ENCODE measurements at places on chromosomes 1 and 21.

GRCh38 chr1:110249256-110249655 lies 39.1 kb downstream of the KCNC4 start:
- no peak for DNase-seq

- DNase-seq: no peak
Observed at GRCh38 chr1:31243501-31244286, 4.0 kb upstream of the NKAIN1 start.

- DNase-seq: no peak
Observed at GRCh38 chr1:14630986-14631385, 32.5 kb downstream of the KAZN start.

GRCh38 chr1:91707890-91708218 lies 178.1 kb downstream of the TGFBR3 start:
- no peak for DNase-seq

DNA sequence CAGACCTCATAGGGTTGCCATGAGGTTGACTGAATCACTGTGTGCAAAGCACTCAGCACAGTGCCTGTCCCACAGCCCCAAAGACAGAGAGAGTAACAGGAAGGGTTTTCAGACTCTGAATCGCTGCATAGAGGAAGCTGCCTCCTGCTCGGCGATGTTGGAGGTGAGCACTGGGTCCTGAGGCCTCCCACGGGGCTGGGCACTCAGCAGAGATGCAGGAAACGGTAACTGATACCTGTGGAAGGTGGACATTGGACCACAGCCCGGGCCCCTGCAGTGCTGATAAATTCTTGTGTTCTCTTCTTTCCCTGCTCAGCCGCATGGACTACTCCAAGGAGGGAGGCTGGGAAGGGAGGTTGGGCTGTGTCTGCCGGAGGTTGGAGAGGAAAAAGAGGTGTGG lies 389.7 kb downstream of the PTPRU start:
- DNase-seq: no peak

- DNase-seq: no peak
Observed at GRCh38 chr1:22652881-22653316, at the start of gene C1QB. TSS of gene C1QB (plus strand) at chr1:22653236. CDS start at chr1:22659463, 6,227 bp downstream.

GRCh38 chr1:226569879-226570547 lies 21.4 kb downstream of the STUM start:
- no peak for DNase-seq

- DNase-seq: no peak
Observed at GRCh38 chr1:101004061-101004460, 21.5 kb downstream of the DPH5 start.

DNA sequence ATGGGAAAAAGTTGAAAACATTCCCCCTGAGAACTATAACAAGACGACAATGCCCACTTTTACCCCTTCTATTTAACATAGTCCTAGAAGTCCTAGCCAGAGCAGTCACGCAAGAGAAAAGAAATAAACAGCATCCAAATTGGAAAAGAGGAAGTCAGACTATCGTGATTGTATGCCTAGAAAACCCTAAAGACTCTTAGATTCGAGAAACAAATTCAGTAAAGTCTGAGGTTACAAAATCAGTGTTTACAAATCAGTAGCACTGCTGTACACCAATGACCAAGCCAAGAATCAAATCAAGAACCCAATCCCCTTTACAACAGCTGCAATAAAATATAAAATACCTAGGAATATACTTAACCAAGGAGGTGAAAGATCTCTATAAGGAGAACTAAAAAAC lies 72.4 kb downstream of the POU2F1 start:
- DNase-seq: no peak

DNA sequence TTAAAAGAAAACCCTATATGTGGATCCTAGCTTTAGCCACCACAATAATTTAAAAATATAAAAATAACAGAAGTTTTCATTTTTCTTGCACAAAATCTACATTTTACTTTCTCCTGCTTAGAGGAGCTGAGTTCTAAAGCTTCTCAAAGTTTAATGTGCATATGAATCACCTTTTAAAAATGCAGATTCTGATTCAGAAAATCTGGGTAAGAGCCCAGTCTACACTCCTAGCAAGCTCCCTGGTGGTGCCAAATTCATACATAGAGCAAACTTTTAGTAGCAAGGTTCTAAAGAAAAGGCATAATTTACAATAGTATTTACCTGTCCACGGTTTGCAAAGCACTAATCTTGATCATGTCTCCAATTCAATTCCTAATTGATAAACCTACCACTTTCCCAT lies 19.3 kb downstream of the RSBN1 start:
- DNase-seq: no peak

- DNase-seq: no peak
Observed at GRCh38 chr1:109595531-109595930, 23.9 kb downstream of the GNAT2 start.

- DNase-seq: no peak
Observed at GRCh38 chr1:60054374-60054773, 19.2 kb downstream of the C1orf87 start.

DNA sequence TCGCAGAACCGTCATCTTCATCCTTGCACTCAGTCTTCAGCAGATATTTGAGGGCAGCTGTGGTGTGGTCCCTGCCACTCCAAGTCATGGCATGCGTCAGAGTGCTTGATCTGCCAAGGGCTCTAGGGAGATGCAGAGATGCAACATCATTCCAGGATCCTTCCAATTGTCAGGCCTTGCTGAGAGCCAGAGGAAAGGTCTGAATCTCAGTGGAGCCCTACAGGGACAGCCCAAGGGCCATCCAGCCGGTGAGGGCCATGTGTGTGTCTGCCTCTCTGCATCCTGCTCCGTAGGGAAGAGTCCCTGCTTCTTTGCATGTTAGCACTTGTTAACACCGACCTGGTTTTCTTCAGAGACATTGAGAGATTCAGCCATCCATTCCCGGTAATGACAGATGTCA lies 17.6 kb downstream of the MAPKAPK2 start:
- no peak for DNase-seq

- DNase-seq: no peak
Observed at GRCh38 chr21:15247613-15248012, 182.8 kb upstream of the NRIP1 start.

GRCh38 chr1:221078260-221078965 lies 199.2 kb downstream of the HLX start:
- no peak for DNase-seq

DNA sequence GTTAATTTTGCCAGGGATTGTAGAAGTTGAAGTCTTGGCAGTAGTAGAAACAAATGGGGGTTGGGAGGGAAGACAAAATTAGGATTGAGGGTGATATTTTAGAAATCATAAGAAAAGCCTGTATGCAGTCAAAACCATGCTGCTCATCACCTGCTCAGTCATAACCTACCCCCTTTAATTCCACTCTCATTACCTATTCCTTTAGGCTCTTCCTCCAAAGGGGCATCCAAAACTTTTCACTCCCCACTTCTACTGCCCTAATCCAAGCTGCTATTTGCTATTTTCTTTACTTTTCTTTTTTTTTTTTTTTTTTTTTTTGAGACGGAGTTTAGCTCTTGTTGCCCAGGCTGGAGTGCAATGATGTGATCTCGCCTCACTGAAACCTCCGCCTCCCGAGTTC lies 11.5 kb downstream of the H3-3A start:
- DNase-seq: no peak

GRCh38 chr1:186618401-186619170 lies 61.6 kb downstream of the PTGS2 start:
- peak; percentile 98 for DNase-seq

GRCh38 chr21:35509001-35509704 lies 460.1 kb upstream of the RUNX1 start:
- no peak for DNase-seq

- no peak for DNase-seq
Observed at GRCh38 chr1:95207223-95207935, 26.6 kb upstream of the RWDD3 start.

GRCh38 chr1:207861442-207862177 lies 49.3 kb downstream of the CD34 start:
- DNase-seq: no peak

DNA sequence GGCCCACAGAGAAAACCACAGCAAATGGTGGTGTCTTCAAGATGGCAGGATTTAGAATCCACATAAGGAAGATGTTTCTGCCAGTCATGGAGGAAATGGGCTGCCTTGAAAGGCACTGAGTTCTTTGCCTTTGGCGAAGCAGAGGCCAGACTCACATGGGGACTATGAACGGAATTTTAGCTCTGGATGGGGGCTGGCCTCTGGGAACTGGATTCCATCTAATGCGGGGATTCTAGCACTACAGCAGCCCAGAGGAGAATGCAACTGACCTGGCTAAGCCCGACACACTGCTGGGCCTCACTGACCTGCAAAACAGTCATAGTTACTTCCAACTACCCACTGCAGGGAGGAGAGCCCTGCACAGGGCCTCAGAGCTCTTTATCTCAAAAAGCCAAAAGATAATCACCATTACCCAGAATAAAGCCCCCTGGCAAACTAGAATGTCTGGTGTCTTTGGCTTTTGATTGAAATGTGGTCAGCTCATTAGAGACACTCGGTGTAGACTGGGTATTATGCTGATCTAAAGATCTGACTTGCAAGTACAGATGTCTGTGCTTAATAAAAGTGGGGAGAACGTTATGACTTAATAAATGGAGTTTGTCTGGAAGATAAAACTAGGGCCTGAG lies 11.6 kb downstream of the HCRTR1 start:
- DNase-seq: no peak

GRCh38 chr1:3687504-3687903 lies 35.2 kb downstream of the TP73 start:
- no peak for DNase-seq

GRCh38 chr1:21069549-21069948 lies 107.1 kb downstream of the EIF4G3 start:
- no peak for DNase-seq

DNA sequence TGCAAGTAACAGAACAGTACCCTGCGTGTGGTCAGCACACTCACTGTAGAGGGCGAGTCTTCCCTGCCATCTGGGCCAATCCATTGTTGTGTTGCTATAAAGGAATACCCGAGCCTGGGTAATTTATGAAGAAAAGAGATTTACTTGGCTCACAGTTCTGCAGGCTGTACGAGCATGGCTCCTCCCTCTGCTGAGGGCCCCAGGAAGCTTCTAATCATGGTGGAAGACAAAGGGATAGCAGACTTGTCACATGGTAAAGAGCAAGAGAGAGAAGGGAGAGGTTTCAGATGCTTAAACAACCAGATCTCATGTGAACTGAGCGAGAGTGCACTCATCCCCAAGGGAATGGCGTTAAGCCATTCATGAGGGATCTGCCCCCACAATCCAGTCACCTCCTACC lies 126.2 kb downstream of the CNIH3 start:
- no peak for DNase-seq

DNA sequence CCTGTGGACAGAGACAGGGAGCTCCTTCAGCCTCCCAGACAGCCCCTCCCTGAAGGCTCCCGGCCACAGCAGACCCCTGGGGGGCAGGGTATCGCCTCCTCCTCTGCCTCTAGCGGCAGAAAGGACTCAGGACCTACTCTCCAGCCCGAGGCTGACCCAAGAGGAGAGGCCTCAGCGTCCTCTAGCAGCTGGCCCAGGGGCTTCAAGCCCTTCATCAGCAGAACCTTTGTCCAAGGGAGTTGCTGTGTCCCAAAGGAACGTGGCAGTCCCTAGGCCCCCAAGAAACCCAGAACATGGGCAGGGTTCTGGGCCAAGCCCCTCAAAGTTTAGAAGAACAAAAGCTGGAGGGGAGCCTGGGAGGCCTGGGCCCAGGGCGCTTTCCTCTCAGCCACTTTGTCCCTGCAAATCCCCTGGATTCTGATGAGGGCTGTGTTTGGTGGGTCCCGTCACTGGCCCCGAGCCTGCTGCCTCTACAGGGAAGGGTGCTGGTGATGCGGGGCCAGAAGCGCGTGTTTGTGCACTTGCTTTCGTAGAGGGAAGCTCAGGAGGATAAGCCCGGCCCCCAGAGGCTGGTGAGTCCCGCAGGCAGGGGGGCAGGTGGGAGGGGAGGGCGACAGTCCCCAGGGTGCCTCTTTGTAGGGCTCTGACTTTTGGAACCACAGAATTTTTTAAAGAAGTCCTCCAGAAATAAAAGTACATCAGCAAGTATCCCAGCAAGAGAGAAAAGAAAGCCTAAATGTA lies 13.3 kb downstream of the ITGB2 start:
- DNase-seq: no peak

GRCh38 chr1:172776071-172776470 lies 117.2 kb downstream of the FASLG start:
- DNase-seq: no peak

GRCh38 chr1:227728892-227729143 lies 6.3 kb downstream of the JMJD4 start:
- DNase-seq: no peak

DNA sequence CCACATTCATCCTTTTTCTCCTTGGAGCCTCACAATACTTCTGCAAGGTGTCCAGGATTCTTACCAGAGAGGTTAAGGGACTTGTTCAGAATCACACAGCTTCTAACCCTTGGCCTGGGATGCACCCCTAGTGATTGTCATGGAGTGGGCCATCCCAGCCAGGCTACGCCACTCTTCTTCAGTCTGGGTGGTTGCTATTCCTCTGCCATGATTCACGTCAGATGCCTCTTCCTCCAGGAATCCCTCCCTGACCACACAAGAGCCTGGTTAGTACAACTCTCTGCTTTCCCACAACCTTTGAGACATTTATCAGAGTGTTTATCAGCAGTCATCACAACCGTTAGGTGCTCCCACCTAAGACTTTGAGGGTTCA lies 121.8 kb downstream of the EPHB2 start:
- DNase-seq: no peak

DNA sequence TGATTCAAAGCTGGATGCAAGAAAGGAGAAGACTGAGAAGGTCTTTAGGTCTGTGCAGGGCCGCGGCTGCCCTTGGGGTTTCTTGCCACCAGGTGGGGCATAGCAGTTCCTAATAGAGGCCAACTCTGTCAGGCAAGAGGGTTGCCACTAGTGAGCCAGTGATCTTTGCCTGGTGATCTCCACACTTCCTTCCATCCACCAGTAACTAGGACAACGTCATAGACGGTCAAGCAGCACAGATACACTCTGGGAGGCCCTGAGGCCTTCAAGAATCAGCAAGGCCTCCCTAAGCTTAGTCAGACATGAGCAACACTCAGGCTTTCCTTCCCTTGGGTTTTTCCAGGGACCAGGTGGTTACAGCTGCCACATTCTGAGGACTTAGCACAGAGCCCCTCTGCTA lies 32.9 kb upstream of the ATP2B4 start:
- peak; percentile 64 for DNase-seq

DNA sequence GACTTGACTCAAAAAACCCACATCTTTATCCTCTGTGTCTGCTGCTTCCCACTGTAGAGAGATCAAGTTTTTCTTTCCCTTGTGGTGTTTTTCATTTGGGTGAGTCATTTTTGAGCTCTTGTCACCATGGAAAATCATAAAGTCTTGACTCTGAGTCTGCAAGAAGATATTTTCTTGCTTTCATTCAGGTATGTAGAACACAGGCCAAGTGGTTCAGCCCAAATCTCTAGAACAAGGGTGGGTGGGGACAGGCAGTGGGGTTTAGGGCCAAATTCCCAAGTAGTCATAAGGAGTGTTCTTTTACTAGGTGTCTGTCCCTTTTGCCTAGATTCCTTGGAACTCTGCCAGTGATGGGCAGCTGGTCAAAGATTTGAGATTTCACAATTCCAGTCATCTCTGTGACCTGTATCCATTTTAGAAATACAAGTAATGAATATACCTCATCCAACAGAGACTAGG lies 21.5 kb upstream of the ARHGAP29 start:
- no peak for DNase-seq

- no peak for DNase-seq
Observed at GRCh38 chr1:192724670-192725069, 84.2 kb upstream of the RGS2 start.

Data from MM.1S (cell line).